Stimulated activated CD8-positive, alpha-beta memory T cell treated with anti-CD3 and anti-CD28 coated beads, Interleukin-4, amount 100 ng/mL, for 1 hour (primary cell): ENCODE measurements at places on chromosomes 2 and 18.

GRCh38 chr2:1278861-1279260, 134.4 kb upstream of the TPO start:
- no peak for DNase-seq

DNA sequence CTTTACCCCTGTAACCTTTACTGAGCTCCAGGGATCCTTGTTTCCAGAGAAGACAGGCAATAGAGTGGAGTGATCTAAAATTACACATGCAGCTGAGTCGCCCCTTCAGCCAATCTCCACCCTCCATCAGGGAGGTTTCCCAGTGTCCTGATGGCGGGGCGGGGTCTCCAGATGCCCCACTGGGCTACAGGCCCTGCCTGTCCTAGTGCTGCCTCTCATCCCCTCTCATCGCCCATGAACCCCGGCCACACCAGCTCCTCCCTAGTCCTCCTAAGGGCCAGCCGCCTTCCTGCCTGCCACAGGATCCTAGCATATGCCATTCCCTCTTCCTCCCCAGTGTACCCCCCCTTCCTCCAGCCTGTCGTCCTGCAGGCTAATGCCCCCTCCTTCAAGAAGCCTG, 144.1 kb upstream of the GLI2 start:
- no peak for DNase-seq

DNA sequence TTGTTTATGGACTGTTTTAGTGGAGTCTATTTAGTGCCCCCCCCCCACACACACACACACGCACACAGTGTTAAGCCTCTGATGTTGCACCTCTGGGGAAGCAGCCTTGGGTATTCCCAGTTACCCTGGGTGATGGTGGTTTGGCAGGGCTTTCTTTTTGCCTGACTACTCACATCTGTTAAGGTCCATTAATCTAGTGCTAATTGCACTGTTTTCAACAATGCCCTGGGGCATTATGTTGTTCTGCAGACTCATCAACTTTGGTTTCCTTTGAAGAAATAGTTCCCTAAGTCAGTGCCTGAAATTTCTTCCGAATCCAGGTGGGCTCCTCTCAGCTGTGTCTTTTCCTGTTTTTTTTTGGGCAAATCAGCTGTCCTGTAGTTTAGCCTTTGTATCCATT, 34.7 kb downstream of the SPOPL start:
- DNase-seq: no peak

GRCh38 chr2:233453916-233454315, 99.6 kb downstream of the DGKD start:
- DNase-seq: no peak

DNA sequence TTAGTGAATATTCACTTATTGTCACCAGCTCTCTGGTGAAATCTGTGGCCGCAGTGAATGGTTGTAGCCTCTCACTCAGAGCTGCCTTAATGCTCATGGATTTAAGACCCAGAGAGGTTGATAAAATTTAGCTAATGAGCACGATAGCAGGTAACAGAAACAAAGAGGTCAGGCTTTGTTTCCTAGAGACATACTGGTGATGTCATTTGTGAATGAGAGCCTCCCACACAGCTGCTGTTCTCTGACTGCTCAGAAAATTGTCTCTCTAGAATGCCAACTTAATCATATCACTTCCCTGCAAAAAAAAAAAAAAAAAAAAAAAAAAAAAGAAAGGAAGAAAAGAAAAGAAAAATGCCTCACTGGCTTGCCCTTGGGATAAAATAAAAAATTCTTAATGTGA, 411.7 kb upstream of the MYT1L start:
- DNase-seq: no peak

GRCh38 chr2:38722271-38723061, 28.7 kb downstream of the SRSF7 start:
- DNase-seq: no peak

GRCh38 chr2:46650556-46651001, 171.2 kb downstream of the TMEM247 start:
- DNase-seq: peak; percentile 37

GRCh38 chr2:16978301-16978700, 312.7 kb upstream of the CYRIA start:
- no peak for DNase-seq

DNA sequence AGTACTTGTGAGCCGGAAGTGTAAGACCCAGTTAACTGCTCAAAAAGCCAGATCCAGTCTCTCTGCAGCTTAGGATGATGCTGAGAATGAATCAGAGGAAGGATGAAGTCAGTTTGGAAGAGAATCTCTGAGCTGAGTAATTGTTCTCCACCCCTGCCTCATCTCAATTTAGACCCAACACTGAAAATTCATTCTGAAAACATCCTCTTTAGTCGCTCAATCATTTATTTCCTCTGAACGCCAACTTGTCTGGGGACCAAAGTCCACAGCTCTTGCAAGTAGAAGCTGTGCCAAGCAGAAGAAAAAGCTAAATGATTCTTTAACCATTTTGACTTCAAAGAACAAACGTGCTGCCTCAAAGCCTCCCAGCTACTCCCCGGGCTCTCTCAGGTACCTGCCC, 177.1 kb upstream of the KLHL29 start:
- DNase-seq: no peak

DNA sequence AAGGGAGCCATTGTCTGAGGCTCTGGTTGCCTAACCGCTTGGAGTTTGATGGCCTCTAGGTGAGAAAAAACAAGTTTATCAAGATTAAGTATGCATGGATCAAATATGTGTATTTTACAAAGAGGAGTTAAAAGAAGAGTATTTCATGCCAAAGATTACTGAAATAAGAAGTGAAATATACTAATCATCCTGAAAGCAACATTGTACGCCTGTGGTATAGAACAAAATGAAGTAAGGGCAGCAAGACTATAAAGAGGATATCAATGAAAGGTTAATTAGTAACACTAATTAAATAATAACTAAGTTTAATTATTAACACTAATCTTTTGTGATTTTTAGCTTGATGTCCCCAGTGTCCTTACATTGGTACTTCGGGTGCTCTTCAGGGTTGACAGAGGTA, 276.7 kb downstream of the CALCRL start:
- no peak for DNase-seq

- no peak for DNase-seq
Measured at GRCh38 chr2:64482765-64483504, 29.0 kb downstream of the LGALSL start.

DNA sequence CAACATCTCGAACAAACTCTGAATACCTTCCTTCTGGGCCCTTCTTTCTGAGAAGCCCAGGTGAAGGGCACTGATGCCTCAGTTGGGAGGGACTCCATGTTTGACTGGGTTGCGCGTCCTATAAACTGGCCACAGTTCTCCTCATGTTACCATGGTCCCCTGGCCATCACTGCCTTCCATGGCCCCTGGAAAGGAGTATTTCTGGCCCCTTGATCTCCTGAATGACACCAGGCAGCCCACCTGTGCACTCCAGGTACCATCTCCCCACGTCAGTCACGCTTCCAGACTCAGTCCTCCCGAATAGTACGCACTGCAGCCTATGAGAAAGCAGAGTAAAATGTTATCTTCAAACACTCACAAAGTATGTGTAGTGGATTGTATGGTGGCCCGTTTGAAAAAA, 73.9 kb downstream of the ACKR3 start:
- no peak for DNase-seq

DNA sequence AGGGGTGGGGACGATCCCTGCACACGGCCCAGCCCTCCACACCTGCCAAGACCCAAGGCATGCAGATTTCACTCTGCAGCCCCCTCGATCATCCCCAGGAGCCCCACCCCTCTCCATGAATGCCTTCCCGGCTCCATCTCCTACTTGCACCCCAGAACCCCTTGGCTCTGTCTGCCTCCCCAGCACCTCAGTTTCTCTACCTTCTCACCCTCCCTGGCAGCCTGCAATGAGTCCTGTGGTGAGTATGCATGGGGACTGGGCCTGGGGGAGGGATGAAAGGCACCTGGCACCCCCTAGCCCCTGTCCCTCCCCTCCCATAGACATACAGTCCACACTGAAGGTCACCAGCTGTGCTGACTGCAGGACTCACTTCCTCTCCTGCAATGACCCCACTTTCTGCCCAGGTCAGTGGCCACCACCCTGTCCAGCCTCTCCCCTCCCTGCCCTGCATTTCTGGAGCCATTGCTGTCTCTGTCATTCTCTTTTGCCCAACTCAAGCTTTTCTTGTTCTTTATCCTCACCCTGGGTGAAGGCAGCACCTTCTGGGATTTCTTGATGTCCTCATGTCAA, 1.0 kb downstream of the TEX51 start:
- no peak for DNase-seq

GRCh38 chr2:12769492-12770105, 52.9 kb downstream of the TRIB2 start:
- no peak for DNase-seq

GRCh38 chr18:52236131-52236530, 103.9 kb upstream of the DCC start:
- DNase-seq: no peak

- DNase-seq: no peak
Measured at GRCh38 chr2:159362816-159363251, 76.3 kb upstream of the WDSUB1 start.

DNA sequence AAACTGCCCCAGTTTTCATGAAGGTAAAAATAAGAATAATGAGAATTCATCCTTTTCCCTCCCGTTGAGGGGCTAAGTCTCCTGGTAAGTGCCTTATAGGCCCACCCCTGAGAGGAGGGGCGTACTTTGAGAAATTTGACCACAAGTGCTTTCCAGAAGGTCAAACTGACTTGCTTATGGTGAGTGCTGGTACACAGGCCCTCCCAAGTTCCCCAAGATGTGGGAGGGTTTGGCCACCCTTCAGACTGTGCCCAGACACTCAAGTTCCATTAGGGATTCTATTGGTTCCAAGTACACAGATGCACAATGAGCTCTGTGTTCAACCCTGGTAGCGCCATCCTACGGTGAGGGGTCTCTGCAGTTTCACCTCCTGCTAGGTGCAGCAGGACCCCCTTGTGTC, 205.1 kb downstream of the CTIF start:
- no peak for DNase-seq

DNA sequence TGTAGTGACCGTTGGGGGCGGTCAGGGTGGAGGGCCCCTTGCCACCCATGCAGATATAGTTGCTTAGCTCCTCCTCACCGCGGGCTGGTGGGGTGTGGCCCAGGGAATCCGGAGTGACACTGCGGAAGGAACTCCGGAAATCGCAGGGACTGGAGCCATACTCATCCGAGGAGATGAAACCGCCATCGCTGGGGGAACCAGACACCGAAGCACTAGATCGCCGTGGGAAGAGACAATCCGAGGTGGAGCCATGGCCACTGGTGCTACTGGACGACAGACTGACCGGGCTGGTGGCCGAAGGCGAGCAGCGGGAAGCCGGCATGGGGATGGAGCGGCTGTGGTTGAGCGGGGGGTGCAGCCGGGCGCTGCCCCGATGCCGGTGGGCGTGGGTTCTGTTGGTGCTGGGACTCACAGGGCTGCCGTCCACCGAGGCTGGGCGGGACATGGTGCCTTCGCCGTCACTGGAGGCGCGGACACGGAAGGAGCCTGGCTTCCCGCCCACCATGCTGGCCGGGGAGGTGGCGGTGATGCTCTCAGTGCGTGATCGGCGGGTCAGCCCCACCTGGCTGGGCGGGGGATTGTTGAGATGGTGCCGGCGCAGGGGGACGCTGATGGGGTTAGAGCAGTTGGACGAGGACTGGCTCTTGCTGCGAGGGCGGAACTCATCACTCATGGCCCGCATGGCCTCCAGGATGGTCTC, 2.2 kb downstream of the IRS1 start:
- no peak for DNase-seq

GRCh38 chr2:80322311-80322920, 17.9 kb upstream of the LRRTM1 start:
- no peak for DNase-seq

DNA sequence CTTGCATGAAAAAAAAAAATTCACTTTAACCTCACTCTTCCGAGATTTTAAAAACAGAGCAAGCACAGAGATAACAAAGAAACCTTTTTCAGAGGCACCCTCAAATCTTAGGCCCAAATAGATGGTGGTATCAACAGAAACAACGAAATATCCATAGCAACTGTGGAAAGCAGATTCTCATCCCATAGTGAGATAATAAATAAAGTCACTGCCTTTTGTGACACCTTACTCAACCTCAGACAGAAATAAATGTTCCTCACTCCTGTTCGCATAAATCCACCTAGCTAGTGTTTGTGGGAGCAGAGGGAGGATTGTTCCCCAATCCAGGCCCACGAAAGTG, 60.9 kb upstream of the RTN4 start:
- DNase-seq: no peak

GRCh38 chr2:240952496-240953246, 45.7 kb upstream of the SNED1 start:
- no peak for DNase-seq

DNA sequence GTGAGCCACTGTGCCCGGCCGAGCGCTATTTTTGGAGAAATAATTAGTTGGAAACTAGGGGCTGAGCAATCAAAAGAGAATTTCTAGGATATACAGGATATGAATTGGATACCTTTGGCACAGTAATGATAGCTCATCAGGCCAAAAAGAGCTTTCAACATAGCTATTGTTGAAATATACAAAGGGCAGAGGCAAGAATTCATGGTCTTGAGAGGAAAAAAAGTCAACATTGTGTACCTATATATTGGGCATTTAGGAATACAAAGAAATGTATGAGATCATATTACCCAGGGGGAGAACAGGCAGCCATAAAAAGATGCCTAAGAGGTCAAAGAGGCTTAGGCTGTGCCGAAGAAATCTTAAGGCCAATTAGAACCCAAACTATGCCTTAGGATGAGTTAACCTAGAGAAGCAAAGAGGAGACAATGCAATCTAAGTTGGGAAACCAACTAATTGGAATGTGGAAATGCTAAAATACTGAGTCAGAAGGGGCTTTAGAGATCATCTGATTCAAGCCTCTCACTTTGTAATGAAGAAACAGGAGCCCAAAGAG, 99.0 kb downstream of the RBBP8 start:
- DNase-seq: no peak

GRCh38 chr2:219350710-219351221, 18.2 kb upstream of the RESP18 start:
- no peak for DNase-seq

DNA sequence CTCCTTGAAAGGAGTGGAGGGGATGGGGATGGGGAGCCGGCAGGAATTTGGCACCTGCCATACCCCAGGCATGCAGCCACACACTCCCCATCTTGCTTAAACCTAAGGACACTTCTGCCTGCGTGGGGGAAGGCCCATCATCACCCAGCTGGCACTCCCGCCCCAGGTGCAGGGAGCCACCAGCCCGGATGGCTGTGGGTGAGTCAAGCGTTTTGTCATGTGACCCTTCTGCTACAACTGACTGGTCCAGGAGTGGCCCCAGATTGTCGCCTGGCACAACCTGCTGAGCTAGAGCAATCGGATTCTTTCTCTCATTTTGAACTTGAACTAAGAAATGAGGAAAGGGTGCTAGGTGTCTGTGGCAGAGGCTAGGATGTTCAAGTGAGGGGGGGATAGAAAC, 61.3 kb downstream of the TSN start:
- no peak for DNase-seq

GRCh38 chr2:206740800-206741199, 22.6 kb upstream of the DYTN start:
- no peak for DNase-seq

DNA sequence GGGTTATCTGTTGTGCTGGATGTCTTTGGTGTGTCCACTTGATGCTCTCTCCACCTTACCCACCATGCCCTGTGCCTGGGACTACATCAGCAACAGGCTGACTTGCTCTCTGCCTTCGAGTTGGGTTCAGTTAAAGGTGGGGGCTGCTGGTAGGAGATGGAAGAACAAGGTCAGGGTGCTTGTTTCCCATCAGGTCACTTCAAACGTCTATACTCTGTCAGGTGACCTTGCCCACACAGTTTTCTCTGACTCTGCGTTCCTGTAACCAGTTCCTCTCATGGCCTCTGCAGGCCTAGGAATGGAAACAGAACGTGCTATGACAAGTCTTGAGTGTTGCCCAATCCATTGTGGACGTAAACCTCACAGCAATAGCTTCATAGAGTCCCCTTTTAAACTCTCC, 38.4 kb upstream of the PAPOLG start:
- no peak for DNase-seq

- DNase-seq: no peak
Measured at GRCh38 chr2:147646818-147647468, 197.9 kb upstream of the ACVR2A start.
